ENCODE measurements at places on chromosomes 1 and 21. TPM values are rescaled to one million over a fixed set of nuclear protein-coding genes. Genes with fewer than 3 reads are reported as not detected.

PRELP gene
- 3.2 TPM for total RNA-seq

KRTAP21-2 gene
- not detected for total RNA-seq

OR2L13 gene
- not detected for total RNA-seq

BTG3 gene
- total RNA-seq: 38.5 TPM

RPRD2 gene
- 38.5 TPM for total RNA-seq

VHLL gene
- total RNA-seq: not detected

ACBD3 gene
- total RNA-seq: 45.7 TPM

SDCCAG8 gene
- 37.3 TPM for total RNA-seq

ITGB2 gene
- 0.74 TPM for total RNA-seq

CHIT1 gene
- 0.13 TPM for total RNA-seq

CRYAA gene
- total RNA-seq: not detected

PDE4B gene
- total RNA-seq: 21.0 TPM

FMO5 gene
- total RNA-seq: 0.97 TPM

SLX9 gene
- 30.6 TPM for total RNA-seq

IGSF9 gene
- 77.5 TPM for total RNA-seq

HES3 gene
- not detected for total RNA-seq
